ENCODE measurements at places on chromosomes 3 and 15. TPM values are rescaled to one million over a fixed set of nuclear protein-coding genes. Genes with fewer than 3 reads are reported as not detected.

DNA sequence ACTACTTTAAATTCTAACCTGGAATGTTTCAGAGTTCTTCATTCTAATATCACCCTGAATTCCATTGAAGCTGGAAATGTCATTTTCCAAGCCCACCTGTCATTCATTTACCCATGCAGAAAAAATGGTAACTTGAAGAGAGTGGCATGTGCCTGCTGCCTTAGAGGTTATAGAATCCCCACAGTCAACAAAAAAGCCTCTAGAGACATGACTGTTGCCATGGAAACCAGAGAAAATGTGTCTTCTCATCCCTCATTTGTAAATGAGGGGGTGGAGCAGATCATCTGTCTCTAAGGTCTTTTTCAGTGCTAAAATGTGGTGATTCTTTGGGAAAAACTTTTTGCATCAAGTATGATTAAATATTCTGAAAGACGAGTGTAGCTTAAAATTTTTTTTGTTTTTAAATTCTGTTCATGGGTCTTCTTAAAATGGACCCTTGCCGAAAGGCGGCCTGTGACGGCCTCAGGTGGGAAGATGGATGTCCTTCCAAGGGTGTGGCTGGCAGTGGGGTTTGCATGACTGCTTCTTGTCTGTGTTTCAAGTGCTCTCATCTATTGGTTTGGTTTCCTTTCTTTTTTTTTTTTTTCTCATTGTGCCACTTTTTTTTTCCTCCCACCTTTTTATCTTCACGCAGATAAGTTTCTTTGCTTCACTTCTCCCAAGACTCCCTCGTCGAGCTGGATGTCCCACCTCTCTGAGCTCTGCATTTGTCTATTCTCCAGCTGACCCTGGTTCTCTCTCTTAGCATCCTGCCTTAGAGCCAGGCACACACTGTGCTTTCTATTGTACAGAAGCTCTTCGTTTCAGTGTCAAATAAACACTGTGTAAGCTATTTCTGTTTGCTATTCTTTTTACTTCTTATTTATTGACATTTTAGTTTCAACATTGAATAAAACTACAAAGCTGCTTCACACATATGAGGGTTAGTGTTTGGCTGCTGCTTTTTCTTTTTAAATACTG, 23.0 kb downstream of the TPM1 start:
- DNase-seq = no peak

DNA sequence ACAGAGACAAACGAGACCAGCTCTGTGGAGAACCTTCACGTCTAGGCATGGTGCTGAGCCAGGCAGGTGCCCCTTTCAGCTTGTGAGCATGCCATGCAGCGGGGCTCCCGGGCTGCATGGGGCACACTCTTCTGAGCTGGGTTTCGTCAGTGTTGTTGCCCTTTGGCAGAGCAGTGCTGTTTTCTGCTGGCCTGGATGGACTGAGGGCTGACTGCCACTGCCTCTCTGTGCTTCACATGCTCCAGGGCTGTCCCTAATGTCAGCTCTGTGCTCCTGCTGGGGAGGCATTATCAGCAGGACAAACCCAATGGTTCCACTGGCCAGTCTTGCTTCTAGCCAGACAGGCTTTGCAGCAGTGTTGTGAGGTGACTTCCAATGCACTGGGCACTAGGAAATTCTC, 9.5 kb downstream of the GASK1A start:
- no peak for DNase-seq

CCR8 gene
- total RNA-seq = not detected

PATL2 gene
- not detected for total RNA-seq

DNA sequence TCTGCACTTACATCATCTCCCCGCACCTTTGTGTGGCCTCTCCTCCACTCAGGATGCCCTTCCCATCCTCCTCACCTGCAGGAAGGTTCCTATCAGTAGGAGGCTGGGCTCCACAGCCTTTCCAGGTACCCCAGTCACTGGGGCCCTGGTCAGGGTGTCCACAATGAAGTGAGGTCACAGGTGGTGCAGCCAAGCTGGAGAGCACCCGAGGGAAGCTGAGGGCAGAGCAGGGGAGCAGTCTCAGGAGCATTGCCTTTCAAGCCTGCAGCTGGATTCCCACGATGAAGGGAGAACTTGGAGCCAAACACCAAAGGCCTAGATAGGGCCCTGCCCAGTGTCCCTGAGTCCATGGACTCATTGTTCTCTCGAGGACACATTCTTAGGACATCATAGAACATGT, 23.6 kb downstream of the MGLL start:
- DNase-seq = no peak

SYNM gene
- total RNA-seq = 7.4 TPM

GRCh38 chr3:106185949-106186348, 317.1 kb upstream of the CBLB start:
- no peak for DNase-seq

All from MG63 (cell line).